Naive thymus-derived CD4-positive, alpha-beta T cell (primary cell): ENCODE measurements at places on chromosomes 4 and X. TPM values are rescaled to one million over a fixed set of nuclear protein-coding genes. Genes with fewer than 3 reads are reported as not detected.

- no peak for DNase-seq
These were observed 170.1 kb downstream of the LARP7 start for GRCh38 chr4:112807083-112807482.

- no peak for DNase-seq
These were observed 140.3 kb upstream of the CXCL13 start for GRCh38 chr4:77465271-77465670.

DNA sequence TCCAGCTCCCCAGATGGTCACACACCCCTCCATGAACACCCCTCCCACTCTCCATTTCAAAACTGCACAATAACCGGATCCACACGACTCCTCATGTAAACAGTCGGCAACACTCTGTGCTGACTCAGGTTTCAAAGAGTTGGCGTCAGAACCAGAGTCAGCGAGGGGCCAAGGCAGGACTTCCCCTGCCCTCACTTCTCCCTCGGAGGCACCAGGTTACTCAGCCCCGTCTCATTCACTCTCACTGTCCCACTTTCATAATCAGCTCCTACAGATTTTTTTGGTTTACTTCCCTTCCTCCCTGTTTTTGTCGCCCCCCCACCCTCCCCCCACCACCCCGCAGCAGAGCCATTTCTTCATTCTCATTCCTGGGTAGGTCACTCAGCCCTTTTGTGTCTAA lies 2.7 kb upstream of the TIMP1 start:
- no peak for DNase-seq

GRCh38 chr4:109440948-109441347 lies 7.3 kb downstream of the SEC24B start:
- DNase-seq, result no peak

Gene AFF2
- total RNA-seq, result 2.7 TPM

GRCh38 chr4:174252412-174252811 lies 31.1 kb downstream of the FBXO8 start:
- DNase-seq, result no peak

Gene MAGEC2
- total RNA-seq, result not detected

GRCh38 chr4:45550766-45551366 lies 573.0 kb downstream of the GABRG1 start:
- DNase-seq, result no peak

DNA sequence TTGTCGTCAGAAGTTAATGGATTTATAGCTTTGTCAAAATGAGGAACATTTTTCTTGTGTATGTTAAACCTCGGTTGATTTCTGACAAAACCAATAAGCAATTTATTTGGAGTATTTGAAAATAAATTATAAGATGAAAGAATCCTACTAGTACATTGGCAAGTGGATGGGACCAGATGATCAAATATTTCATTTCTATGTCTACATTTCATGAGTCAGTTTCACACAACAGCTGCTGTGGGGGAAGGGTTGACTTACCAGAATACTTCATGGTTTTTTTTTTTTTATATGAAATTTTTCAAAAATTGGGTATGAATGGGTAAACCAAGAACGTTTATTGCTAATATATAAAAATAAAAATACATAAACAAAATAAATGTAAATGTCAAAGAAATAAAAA lies 39.4 kb downstream of the RAPGEF2 start:
- DNase-seq, result no peak

Gene COL25A1
- 0.22 TPM for total RNA-seq

DNA sequence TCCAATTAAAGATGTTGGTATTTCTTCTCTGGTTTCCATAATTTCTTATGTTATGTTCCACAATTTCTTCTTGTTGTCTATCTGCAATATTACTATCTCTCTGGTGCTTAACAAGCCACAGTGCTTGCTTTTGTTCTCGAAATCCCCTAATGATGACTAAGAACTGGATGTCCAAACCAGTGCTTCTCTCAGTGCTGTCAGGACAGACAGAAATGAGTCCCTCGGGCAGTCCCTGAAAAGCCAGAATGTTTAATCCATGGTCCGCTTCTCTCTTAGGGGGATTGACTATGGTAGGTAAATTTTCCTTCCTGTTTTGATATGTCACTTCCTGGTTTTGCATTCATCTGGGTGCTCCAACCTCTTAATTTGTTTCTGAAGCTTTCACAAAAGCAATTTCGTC lies 321.6 kb upstream of the PCDH10 start:
- no peak for DNase-seq

DNA sequence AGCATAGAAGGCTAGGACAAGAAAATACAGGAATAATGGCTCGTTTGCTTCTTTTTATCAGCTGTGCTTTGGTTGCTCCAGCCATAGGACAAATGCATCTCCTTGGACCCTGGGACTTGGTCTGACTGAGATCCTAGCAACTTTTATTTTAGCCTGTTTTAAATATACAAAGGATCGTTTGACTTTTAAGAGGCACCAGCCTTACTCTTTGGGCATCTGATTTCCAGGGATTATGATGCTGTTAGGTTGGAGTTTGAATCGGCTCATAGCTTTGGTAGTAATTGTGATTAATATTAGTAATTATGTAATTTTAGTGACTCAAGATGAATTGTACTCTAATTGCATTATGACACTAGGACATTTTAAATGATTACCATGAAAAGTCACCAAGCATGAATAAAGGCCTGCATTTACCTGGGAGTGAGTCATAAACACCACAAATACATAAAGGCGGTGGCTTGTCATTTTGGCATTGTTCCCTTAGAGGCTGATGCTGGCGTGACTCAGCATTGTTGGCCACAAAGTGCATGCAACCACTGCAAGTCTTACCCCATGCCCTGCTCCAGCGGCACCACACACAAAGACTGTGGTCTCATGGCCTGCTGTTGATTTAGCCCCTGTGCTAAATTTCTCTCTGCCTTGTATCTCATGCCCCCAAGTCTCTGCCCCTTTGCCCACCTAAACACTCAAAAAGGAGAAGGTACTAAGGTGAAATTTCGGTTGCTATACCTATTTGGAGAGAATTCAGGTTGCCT lies 12.4 kb downstream of the GPAT3 start:
- no peak for DNase-seq
